ENCODE measurements at places on chromosomes 1 and 21. TPM values are rescaled to one million over a fixed set of nuclear protein-coding genes. Genes with fewer than 3 reads are reported as not detected.

The ERICH3 gene
- not detected for total RNA-seq

The DCST2 gene
- 0.31 TPM for total RNA-seq

DNA sequence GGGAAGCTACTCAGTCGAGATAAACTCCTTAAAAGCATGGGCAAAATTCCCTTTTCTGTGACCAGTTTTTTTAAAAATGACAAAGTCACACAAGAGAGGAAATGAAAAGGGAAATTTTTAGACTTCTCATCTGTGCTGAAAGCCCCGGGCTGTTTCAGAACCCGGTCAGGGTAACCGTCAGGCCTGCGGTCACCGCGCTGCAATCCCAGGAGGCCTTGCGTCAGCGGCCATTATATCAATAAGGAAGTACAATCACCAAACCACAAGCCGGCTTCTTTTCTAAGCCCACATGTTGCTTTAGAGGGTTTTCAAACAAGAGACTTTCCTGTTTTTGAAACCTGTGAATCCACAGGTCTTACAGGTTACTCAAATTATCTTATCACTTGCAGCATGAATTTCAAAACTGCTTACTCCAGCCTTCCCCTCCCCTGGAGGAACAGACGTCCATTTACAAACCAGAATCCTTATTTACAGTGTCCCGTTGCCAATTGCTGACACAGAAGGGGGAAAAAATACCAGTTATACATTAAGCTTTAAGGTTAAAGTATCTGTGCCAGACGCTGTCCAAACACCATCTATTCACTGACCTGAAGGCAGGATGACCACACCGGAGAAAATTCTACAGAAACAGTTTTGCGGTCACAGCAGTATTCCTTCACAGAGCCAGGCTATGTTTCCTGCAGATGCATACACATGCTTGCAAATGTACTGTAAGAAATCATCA lies 165.3 kb downstream of the TOMM20 start:
- peak; percentile 90 for DNase-seq

DNA sequence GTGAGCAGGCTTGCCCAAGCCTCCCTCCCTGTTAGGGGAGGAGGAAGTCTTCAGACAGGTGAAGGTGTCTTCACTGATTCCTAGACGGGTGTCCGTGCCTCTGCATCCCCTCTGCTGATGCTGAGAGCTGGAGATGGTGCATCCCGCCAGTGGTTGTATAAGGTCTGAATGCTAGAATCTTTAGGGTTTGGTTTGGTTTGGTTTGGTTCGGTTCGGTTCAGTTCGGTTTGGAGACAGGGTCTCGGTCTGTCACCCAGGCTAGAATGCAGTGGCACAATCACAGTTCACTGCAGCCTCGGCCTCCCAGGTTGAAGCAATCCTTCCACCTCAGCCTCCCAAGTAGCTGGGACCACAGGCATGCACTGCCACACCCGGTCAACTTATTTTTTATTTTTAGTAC lies 153.6 kb downstream of the PGBD5 start:
- DNase-seq: no peak

DNA sequence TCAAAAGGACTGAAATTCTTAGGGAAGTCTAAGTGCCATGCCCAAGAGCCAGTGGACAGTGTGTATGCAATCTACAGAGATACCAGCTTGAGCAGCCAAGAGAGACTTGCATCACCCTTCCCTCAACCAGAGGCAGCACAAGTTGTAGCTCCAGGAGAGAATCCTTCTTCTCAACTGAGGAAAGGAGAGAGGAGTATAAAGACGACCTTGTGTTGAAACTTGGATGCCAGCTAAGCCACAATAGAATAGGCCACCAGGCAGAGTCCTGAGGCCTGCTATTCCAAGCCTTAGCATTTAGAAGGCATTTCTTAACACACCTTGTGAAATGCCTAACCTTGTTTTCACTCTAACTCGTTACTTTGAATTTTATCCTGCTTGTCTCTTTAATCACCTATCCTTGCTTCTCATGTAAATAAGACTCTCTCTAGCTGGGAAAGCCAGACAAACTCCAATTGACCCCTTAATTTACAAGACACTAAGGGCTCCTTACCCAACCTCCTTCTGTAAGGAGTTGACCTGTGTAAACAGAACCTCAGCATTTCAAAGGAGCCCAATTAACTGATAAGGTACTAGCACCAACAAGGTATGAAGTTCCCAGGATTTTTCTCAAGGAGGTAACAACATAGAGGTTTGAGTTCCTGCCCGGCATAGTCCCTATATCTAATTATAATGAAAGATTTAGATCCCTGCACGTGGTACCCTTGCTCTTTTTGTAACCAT lies 738.8 kb downstream of the AMY1C start:
- no peak for DNase-seq

DNA sequence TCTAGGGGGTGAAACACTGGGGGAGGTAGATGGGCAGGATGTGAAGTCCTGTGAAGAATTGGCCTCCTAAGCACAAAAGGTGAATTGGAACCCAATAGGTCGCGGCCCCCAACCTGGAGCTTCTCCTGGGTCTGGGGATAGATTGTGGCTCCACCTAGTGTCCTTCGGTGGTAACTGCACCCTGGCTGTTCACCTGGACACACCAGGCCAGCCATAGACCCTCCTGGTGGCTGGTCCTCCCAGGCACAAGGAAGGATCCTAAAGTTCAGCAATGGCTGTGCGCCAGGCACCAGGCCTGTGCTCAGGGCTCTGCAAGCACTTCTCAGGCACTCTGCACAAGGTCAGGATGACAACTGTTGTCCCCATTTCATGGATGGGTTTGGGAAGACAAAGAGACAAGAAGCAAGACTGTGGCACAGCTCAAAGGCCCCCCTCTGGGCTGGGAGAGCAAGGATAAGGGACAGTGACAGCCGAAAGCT lies 13.5 kb downstream of the ESPN start:
- peak; percentile 70 for DNase-seq

- DNase-seq: no peak
These were observed 32.0 kb upstream of the PSEN2 start for GRCh38 chr1:226838456-226838855.

The PLA2G2C gene
- not detected for total RNA-seq

The LCE3E gene
- total RNA-seq: not detected

The INTS11 gene
- 113 TPM for total RNA-seq

DNA sequence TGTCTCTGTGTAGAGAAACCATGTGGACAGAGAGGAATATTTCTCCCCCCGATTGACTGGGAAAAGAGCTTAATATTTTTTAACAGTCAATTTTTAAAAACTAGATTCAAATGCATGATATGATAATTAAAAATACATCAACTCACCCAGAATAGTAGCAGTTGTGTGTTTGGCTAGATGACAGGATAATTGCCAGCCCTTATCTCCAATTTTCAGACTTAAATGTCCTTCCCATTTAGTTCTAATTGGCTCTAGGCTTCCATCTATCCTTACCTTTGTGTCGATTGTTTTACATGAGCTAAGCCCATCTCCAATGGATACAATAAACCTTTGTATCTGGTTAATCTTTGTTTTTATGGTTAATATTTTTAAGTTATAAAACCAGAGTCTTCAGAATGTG lies 23.9 kb upstream of the KIAA0040 start:
- no peak for DNase-seq

The TNFAIP8L2 gene
- total RNA-seq: 22.3 TPM

DNA sequence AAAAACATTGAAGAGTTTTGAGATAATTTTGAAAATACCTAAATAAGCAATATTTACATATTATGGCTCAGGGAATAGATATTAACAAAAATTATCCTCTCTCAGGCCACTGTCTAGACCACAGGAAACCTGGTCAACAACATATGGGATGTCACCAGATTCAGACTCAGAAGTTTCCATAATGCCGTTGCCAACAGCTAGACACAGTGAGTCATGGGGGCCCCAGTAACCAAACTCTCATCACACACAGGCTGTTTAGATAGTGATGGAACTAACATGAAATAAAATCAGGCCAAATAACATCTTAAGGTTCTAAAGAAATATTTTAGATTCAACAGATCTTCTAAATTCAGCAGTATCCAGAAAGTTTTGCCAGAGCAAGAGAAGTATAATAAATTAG lies 681.7 kb upstream of the ADAMTS5 start:
- no peak for DNase-seq

DNA sequence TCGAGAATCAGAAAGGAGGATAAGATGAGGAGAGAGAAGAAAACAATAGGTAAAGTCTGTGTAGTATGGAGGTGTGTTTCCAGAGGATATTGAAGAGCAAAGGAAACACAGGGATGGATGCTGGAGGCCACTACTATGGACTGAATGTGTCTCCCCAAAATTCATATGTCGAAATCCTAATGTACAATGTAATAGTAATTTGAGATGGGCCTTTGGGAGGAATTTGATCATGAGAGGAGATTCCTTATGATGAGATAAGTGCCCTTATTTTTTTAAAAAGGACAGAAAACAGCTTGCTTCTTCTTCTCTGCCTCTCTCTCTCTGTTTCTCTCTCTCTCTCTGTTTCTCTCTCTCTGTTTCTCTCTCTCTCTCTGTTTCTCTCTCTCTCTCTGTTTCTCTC lies 602.2 kb upstream of the ADAMTS5 start:
- DNase-seq: no peak

DNA sequence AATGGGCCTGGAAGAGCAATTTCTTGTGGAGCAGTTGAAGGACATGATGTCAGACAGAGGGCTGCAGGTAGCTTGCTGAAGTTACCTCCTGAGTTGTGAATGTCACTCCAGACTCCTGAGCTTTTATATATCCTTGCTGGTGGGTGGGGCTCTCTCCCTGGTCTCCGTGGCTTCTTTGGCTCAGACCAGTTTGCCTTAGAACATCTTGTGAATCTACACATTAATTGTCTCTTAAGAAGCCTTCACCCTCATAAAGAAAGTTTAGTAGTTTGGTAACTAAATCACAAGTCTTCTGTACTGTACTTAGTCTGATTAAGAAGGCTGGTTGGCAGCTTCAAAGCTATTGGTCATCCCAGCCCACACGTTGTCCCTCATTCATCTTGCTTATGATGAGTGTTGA lies at the start of gene KRTAP11-1:
Gene KRTAP11-1, minus strand, starts transcription at position 101 of the 400 bp plus-strand sequence. Its CDS starts 56 bp downstream, at position 45.
- DNase-seq: no peak

- no peak for DNase-seq
These were observed 160.2 kb downstream of the VAV3 start for GRCh38 chr1:107804741-107805140.

- DNase-seq: no peak
These were observed 43.3 kb upstream of the LRP8 start for GRCh38 chr1:53371121-53371666.

The AKT3 gene
- total RNA-seq: 21.5 TPM

DNA sequence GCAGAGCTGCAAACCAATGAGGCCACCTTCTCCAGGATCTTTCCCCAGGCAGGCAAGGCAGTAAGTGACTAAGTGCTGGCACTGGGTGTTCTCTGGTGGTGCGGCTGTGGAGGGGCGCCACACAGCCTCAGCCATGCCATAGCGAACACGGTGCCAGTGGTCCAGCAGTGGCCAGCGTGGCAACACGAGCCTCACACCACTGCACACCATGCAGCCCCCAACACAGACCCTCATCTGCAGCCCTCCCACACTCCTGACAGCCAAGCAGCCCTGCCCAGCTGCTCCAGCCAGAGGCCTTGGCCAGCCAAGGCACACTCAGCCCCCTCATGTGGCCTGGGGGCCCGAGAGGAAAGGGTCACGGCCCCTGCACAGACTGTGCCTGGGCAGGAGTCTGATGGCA lies 3.0 kb downstream of the INTS11 start:
- DNase-seq: no peak

DNA sequence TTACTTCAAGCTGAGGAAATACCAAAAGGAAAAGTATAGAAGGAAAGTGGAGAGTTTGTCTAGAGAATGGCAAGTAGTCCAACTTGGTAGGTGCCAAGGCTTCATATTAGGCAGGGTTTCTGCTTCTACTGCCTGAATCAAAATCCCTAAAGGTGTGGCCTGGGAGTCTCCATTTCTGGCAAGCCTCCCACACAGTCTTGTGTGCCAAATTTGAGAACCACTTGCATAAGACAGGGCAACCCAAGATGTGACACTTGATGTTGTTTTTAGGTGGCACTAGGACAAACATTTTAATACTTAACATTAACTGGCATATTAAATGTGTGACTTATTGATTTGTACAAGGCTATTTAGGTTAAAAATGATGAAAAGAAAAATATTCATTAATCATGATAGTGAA lies 60.1 kb downstream of the ATG4C start:
- DNase-seq: no peak

- DNase-seq: no peak
These were observed 28.1 kb upstream of the ACBD6 start for GRCh38 chr1:180530501-180530900.

GRCh38 chr1:155648207-155649147 lies 38.5 kb downstream of the MSTO1 start:
- no peak for DNase-seq

DNA sequence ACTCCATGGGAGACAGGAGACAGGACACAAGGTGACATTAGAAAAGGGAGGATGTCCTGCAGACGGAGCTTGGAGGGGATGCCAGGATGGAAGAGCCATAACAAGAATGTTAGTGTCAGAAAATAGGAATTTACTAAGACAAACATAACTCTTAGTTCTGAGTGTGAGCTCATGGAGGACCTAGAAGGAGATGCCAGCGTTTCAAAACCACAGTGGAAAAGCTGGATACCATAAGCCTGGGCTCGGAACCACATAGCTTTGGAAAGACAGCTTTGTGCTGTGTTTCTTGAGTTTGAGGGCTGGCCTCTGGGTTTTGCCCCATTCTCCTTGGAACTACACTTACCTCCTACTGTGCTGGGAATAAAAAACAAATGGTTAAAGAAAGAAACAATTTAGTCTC lies 128.4 kb downstream of the S1PR1 start:
- no peak for DNase-seq

- DNase-seq: no peak
These were observed 59.3 kb downstream of the GPR88 start for GRCh38 chr1:100597061-100597741.

DNA sequence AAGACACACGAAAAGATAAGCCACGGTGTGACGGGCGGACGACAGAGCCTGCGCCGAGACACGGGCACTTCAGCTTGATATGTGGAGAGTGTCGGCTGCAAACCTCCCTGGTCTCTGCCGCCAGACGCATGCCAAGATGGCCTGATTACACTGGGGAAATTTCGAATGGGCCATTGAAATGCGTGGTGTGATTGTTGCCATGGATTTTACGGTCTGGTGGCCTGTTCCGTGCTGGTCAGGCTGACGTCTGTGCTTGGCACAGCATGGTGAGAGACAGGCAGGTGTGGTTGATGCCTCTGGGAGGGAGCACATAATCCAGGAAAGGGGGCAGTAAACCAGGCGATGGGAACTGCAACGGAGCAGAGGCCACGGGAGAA lies 105.6 kb upstream of the TMPRSS2 start:
- DNase-seq: no peak

- DNase-seq: no peak
These were observed 52.8 kb upstream of the STUM start for GRCh38 chr1:226495716-226496115.

- DNase-seq: no peak
These were observed 49.2 kb upstream of the ZC3H12A start for GRCh38 chr1:37425221-37425620.

The SPEN gene
- 49.3 TPM for total RNA-seq

GRCh38 chr1:198867182-198867581 lies 228.3 kb downstream of the PTPRC start:
- no peak for DNase-seq

DNA sequence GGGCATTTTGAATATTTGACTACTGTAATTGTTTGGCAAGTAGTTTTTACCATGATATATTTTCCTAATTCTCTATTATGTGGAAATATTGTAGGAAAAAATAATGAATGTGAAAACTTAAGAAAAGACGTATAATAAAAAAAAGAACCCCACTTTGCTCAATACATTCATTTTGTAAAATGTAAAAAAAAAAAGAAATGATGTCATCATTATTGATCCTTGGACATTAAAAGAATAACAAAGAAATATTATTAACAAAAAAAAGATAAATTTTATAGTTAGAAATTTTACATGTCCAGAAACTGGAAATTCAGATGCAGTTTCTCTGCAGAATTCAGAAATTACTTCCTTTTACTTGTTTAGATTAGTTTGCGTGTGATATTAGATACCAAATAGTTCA lies 5.2 kb downstream of the GIPC2 start:
- no peak for DNase-seq

The OR2L13 gene
- total RNA-seq: not detected

The DHCR24 gene
- 66.1 TPM for total RNA-seq
